Epithelial cell of proximal tubule (primary cell): ENCODE measurements at places on chromosomes 11 and 22. TPM values are rescaled to one million over a fixed set of nuclear protein-coding genes. Genes with fewer than 3 reads are reported as not detected.

The TRIM29 gene
- total RNA-seq, result 0.22 TPM in 1 of 2 replicates, not detected in the other

The TSGA10IP gene
- total RNA-seq, result not detected in 2 replicates

The OR8D4 gene
- not detected in 2 replicates for total RNA-seq

The ZNF214 gene
- 1.1 and 1.5 TPM in 2 replicates for total RNA-seq

The ABCG4 gene
- under 0.01 TPM in 1 of 2 replicates, not detected in the other for total RNA-seq

The C22orf42 gene
- not detected in 2 replicates for total RNA-seq

The TMEM45B gene
- total RNA-seq, result 1.4 and 2.7 TPM in 2 replicates

DNA sequence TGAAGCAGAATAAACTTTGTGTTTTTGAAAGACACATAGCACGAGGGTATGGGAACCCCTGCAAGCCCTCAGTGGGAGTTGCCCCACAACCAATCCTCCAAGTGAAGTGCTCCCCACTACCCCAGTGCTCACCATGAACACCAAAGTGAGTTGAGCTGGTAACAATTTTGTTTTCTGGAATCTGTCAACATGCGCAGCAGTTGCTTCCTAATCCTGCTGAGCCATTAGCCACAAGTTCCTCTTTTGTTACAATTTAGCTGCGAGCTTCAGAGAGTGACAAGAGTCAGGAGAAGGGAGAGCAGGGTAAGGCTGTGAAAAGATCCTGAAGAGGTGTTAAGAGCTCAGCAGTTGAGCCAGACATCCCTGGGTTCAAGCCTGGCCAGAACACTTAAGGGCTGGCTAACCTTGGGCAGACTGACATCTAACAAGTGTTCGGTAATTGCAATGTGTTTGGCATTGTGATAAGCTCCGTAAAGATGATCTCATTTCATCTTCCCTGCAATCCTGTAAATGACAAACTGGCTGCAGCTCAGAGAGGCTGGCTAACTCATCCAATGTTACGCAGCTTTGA, 24.1 kb upstream of the ASPHD2 start:
- no peak for DNase-seq

GRCh38 chr11:118791961-118792569, 1.1 kb upstream of the DDX6 start:
- DNase-seq, result no peak

DNA sequence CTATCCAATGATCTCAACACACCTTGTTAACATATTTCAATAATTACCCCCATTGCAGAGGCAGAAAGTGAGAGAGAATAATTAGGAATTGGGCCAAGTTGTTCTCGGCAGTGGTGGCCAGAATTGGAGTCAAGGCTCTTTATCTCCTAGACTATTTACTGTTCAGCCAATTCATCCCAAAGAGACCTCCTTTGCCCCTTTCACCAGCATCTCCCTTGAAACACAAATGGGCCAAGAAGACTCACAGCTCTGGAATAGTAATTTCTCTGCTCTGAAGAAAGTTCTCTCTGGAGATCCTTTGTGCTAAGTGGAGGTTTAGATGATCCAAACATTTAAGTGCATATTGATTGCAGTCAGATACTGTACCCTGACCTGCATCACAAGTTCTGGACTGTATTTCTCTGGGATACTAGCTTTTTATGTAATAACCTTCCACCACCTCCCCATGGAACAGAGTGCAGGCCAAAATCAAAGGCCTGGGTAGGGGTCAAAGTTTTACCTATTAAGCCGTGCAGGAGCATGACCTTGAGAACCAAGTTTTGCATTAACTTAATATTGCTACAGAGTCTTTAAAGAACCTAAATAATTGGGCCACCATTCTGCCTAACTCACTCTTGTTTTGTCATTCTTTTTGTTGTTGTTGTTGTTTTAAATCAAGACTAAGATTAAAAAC, 19.6 kb upstream of the CADM1 start:
- no peak for DNase-seq

GRCh38 chr11:133808393-133809140, 36.7 kb downstream of the SPATA19 start:
- no peak for DNase-seq
